ENCODE measurements at places on chromosomes 11 and 22.

DNA sequence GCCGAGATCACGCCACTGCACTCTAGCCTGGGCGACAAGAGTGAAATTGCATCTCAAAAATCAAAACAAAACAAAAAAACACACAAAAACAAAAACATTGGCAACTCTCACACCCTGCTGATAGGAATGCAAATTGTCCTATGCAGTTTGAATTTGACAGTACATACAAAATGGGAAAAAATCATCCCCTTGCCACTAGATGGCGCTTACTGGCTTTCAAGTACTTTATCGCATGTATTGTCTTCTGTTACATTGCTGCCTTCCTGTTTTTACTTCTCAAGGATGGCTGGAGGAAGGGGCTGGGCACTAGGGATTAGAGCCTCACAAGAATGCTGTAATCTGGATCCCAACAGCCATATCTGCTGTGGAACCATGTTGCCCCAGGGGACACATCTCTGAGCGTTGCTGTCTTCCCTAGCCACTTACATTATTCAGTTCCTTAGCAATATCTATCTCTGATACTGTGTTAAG lies 59.4 kb upstream of the A4GALT start:
- DNase-seq = peak; percentile 80

DNA sequence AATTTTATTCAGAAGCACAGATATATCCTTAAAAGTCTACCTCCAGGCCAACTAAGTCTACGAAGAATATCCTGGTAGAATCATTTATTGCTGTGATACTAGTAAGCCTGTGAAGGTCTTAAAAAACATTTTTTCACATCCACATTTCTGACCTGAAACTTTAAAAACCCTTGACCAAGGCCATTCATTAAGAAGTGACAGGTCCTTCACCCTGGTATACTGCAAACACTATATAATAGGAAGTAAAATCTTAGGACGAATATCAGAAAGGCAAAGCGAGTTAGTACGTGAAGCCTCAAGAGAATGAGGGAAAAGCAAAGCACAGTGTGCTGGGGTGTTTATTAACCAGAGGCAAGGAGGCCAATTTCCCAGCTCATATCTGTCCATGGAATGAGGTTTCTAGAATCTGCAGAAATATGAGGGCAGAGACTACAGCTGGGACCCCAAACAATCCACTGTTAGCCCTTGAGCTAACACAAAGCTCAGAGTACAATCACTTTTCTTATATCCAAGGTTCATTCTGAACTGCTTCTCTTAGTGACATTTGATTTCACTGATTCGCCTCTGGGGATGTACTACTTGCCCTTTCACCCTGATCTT lies 71.0 kb downstream of the AMBRA1 start:
- no peak for DNase-seq

DNA sequence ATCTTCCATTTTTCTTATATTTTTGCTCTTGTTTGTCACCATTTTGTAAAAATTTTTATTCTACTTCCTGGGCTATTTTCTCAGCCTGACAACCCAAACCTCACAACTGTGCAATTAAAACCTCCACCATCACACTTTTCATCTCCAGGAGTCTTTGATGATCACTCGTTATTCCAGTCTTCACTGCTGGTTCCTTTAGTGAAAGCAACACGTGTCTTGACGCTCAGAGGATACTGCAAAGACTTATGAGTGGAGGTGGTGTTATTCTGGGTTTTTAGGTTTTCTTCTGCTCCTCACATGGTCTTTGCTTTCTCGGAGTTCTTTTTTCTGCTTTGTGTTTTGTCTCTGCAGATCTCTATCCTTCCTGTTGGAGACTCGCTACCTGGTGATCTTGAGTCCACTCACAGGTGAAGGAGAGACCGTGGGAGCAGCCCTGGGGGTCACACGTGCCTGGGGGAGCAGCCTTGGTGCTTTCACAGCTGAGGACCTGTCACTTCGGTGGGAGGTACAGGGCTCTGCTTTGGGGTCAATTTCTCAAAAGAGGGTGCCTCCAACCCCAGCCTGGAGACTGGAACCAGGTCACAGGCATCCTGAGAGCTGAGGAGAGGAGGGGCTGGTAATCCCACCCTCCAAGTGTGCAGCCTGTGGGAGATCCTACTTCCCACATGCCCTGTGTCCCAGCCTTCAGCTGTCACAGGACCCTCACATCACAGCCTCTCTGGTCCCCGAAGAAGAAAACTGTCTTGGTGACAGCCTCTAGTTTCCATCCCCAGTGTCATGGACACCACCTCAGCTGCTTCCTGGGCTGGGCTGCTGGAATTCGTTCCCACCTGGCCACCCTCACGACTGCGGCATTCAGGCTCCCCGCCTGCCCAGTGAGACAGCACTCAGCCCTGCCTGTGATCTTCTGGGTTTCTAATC lies 11.0 kb downstream of the SULT4A1 start:
- no peak for DNase-seq

DNA sequence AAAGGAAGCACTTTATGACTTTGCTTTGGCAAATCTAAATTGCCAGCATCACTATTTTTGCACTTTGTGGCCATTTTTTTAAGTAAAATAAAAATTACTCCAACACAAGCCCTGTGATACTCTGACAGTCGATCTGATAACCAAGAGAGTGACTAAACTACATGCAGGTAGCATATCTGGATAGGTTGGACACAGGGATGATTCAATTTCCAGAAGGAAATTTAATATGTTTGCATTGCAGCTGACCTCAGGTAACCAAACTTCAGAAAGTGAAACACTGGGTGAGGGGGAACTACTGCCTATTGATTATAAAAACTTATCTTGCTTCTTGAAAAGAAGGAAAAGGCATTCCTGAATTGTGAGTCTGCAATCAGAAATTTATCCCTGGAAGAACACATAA lies 13.9 kb downstream of the OR5B3 start:
- no peak for DNase-seq

- no peak for DNase-seq
Observed at GRCh38 chr11:34278693-34279297, 79.0 kb downstream of the ABTB2 start.

- DNase-seq = no peak
Observed at GRCh38 chr11:31421820-31422219, 52.2 kb downstream of the DNAJC24 start.

GRCh38 chr11:63999349-64000025 lies 13.2 kb downstream of the OTUB1 start:
- DNase-seq = no peak

GRCh38 chr22:30606455-30607299 lies at the start of gene TCN2:
TCN2 (plus strand) TSS chr22:30607174; CDS start chr22:30607332, 158 bp downstream.
- DNase-seq = no peak

GRCh38 chr11:91761406-91762025 lies 463.1 kb upstream of the FAT3 start:
- DNase-seq = no peak

DNA sequence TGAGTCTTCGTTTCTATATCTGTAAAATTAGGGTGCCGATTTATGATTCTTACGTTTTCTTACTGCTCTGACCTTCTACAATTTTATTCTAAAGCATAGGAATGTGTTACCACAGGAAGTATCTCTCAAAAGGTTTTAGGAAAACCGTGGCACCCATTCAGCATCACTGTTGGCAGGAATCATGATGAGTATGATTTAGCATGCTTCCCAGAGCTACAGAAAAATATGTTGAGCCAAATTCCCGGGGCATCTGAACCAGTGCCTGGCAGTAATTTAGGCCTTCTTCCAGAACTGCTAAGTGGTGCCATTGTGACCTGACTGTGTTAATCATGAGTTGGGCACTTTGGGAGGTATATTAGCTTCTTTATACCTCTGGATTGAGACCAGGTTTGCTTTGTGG lies 605.0 kb upstream of the RAG2 start:
- no peak for DNase-seq

GRCh38 chr22:35728639-35729308 lies 11.1 kb downstream of the APOL5 start:
- DNase-seq = no peak

DNA sequence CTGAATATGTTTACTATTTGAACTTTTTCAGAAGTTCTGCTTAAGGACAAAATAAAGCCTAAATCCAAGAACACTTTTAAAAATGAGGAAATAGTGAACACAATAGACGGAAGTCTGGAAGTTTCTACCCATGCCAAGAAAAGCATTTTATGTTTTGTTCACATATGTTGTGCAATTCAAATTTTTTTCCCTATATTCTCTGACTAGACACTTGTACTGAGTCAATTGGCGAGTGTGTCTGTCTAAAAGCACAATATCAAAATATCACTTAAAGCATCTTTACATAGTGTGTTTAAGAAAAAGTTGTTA lies 29.2 kb downstream of the INCENP start:
- no peak for DNase-seq

DNA sequence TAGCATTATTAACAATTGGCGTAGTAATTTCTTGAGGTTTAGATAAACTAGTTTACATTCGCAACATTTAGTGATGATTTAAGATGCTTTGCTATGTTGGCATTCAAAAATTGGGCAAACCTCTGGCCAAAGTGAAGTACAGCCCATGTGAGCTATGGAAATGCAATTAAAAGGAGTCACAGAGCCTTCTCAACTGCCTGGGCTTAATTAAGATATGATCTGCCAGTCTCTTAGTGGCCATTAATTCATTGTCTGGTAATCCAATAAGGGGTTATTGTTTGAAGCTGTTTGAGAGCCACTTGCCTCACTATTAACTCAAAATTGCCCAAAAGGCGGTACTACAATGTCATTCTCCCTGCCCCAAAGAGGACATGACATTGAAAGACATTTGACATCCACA lies 608.9 kb downstream of the NTM start:
- DNase-seq = no peak

DNA sequence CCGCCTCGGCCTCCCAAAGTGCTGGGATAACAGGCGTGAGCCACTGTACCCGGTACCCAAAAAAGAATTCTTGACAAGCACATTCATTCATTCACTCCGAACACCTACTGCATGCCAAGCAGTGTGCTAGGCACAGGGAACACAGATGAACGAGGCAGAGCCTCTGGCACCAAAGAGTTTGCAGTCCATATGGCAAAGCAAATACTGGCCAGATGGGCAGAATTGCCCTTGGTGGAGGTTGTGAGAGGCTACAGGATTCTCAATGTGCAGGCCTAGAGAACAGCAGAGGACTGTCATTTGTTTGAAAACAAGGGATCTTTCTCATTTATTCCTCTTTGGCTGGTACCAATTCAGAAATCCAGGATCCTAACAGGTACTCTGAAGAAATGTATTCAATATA lies 27.5 kb upstream of the MTCH2 start:
- peak; percentile 75 for DNase-seq

GRCh38 chr22:44406341-44407170 lies 91.5 kb downstream of the RTL6 start:
- no peak for DNase-seq

DNA sequence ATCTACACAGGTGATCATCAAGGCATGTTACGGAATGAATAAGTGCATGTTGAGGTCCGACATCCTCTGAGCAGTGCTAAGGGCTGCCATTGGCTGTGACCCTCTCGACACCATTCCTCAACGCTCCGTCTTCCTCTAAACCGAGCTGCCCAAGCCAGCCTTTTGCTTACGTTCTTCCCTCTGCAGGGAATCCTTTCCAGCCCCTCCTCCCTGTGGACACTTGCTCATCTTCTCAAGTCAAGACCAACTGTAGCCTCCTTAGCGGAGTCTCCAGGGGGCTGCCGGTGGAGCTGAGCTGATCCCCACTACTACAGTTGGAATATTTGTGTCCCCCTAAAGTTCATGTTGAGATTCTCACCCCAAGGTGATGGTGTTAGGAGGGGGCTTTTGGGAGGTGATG lies 781.0 kb downstream of the TBC1D22A start:
- DNase-seq = no peak

GRCh38 chr11:14218728-14219127 lies 140.3 kb downstream of the RRAS2 start:
- DNase-seq = no peak

DNA sequence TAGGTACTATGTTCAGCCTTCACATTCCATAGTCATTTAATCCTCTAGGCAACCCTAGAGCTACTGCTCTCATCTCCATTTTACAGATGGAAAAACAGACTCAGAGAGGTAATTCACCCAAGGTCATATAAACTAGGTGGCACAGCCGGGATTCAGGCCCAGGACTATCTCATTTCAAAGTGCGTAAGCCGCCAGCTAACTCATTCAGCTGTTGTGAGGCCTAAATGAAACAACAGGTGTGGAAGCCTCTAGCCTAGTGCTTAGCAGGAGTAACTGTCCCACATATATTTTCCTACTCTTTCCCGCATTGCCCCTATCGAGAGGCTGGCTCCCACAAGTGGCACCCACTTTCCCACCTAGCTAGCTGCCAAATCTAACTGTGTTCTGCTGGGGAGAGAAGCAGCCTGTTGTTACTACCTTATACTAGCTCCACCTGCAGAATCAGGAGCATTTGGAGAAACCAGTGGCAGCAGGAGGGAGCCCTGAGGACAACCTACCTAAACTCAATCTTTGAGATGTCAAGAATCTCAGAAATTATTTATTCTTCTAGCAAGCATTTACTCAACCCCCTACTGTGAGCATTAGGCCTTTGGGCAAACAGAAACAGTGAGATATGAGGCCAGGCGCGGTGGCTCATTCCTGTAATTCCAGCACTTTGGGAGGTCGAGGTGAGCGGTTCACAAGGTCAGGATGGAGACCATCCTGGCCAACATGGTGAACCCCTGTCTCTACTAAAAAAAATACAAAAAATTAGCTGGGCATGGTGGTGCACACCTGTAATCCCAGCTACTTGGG lies 20.9 kb downstream of the PRG3 start:
- DNase-seq = no peak

GRCh38 chr22:43946384-43946667 lies 8.9 kb upstream of the SAMM50 start:
- no peak for DNase-seq

DNA sequence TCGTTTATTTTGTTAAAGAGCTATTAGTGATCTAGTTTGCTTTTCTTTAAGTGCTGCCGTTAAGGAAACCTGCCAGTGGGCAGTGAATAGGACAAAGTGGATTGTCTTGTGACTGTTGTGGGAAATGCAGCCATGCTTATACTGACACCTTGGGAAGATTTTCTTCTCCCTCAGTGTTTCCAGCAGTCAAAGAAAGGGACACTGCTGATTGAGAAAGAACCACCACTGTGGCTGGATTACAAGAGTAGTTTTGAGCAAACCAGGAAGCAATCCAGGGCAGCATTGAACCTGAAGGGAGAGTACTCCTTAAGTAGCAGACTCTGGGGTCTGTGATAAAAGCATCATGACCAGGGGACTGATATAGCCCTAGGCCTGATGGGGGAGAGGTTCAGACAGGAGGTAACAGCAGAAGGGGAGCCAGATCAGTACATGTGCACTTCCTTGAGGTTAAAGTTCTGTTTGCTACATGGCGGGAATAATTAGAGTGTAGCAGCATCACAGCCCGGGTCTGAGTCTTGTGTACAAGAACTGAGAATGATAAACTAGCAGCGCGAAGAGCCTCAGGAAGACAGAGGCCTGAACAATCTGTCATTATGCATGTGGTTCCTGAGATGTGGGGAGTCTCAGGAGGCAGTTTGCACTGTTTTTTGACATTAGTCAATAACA lies 167.8 kb downstream of the C11orf91 start:
- no peak for DNase-seq

DNA sequence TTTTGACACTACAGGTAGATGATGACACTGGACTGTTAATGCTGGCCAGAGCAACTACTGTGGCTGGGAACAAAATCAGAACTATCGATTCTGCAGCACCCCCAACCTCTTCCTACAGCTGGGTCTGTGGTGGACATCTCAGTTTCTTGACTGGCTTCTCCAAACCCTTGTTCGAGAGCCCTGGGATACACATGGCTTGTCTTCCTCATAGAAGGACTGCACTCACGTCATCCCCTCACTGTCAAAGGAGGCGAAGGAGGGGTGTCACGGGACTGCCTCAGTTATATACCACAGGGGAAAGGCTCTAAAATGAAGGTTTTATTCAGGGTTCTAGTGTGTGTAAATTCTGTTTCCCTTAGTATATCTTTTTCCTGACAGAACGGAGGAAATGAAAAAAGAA lies 44.9 kb downstream of the PITPNB start:
- DNase-seq = no peak

- no peak for DNase-seq
Observed at GRCh38 chr11:65870706-65871681, 1.6 kb downstream of the EFEMP2 start.

Data from NCI-H446 (cell line).